ENCODE measurements at places on chromosomes 1 and 21.

DNA sequence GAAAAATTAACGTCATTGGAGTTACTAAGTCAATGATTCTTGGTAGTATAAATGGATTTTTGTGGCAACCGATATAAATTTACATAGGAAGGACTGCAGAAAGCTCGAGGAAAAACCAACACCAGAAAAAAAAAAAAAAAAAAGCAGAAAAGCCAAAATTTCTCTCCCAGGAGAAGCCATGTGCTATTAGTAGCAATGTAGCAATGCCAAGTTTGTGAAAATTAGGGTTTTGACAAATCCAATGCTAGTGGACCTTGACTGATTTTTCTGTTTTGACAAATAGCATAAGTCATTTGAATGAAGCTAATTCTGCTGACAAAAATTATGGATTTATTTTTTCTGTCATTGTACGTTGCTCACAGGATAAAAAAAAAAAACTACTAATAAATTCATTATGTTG is 1561.9 kb downstream of the MRPL39 start:
- no peak for DNase-seq

GRCh38 chr1:101709721-101710120 is 287.0 kb downstream of the OLFM3 start:
- DNase-seq, result no peak

- DNase-seq, result no peak
These were observed 37.7 kb upstream of the FMO3 start for GRCh38 chr1:171052977-171053376.

GRCh38 chr1:86774305-86775295 is 70.2 kb downstream of the SH3GLB1 start:
- no peak for DNase-seq

- DNase-seq, result no peak
These were observed 46.2 kb upstream of the WASF2 start for GRCh38 chr1:27536010-27536757.

DNA sequence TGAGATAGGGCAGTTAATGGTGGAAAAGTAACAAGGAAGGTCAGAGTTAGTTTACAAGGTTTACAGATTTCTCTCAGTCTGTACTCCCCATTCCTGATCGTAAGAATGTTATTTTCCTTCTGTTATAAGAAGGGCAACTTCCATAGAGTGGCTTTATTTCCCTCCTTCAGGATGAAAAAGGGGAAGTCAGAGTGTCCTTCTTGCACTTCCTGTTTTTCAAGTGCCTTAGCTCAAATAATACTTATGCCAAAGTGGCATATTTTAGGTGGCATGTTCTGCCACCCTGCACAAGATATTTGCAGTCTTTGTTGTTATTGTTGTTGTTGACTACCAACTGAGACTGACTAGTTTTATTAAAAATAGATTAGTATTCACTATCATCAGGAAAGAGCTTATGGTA is 730.7 kb upstream of the ADGRL4 start:
- no peak for DNase-seq
